ENCODE measurements at places on chromosomes 4 and X.
A peak's percentile ranks its signal among the peaks of the same experiment; 100 is the strongest.

DNA sequence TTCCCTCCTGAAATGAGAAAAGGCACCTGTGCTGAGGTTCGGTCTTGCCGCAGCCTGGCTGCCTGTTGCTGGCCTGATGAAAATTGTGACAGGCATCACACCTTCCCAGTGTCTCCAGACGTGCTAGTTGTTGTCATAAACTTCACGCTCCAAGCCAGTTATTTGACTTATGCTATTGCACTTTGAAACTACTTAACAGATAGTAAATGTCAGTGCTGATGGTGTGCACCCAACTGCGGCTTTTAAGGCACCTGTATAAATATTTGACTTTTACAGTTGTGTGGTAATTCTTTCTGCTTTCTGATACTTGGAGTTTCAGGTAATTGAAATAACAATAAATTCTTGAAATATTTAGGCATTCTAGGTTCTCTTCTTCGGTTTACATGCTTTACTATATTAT lies 1.8 kb downstream of the WWC2 start:
- no peak for DNase-seq

GRCh38 chrX:24298191-24298590 lies 15.7 kb downstream of the SUPT20HL2 start:
- no peak for DNase-seq

- DNase-seq, result no peak
These were observed 69.8 kb downstream of the GAB1 start for GRCh38 chr4:143406523-143406922.

GRCh38 chr4:59966758-59967157 lies 1233.4 kb upstream of the ADGRL3 start:
- no peak for DNase-seq

DNA sequence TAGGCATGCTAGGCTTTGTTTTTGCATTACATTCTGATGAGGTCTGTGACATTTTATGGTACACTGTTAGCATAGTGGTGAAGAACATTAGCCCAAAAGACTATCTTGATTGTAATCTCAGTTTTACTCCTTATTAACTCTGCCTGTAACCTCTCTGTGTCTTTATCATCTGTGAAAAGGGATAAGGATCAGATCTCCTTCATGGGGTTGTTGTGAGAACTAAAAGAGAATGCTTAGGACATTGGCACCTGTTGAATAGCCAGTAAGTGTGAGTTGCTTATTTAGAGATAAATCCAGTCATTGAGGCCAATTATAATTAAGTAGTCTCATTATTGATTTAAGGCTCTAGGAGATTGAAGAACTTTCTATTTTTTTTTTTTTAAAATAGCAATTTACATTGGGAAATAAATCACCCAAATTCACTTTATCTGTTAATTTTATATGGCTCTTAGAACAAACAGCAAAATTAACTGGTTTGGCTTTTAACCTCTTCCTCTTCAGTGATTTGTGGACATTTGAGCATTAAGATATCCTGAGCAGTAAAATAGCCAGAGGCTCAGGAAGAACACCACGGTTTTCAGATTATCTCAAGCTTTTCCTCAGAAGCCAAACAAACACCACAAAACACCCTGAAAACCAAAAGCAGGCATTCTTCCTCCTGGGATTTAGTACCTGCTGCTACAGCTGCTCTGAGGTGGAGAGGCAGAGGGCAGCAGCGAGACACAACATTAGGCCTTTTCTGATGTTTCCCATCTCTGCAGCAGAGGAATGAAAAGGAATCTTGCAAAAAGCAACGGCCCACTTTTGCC lies 192.9 kb downstream of the ARHGAP10 start:
- DNase-seq, result no peak

- no peak for DNase-seq
These were observed 2.2 kb upstream of the VGLL1 start for GRCh38 chrX:136529795-136530194.

- no peak for DNase-seq
These were observed 76.9 kb upstream of the SMAD1 start for GRCh38 chr4:145404761-145405160.

- DNase-seq, result no peak
These were observed 118.3 kb downstream of the CDKL5 start for GRCh38 chrX:18543738-18544137.

- peak; percentile 43 for DNase-seq
These were observed 98.6 kb downstream of the LARP7 start for GRCh38 chr4:112735474-112735951.

- no peak for DNase-seq
These were observed 62.5 kb downstream of the CHRDL1 start for GRCh38 chrX:110733166-110733565.

GRCh38 chr4:23733476-23733875 lies 156.4 kb downstream of the PPARGC1A start:
- DNase-seq, result no peak

GRCh38 chrX:122813876-122814275 lies 370.2 kb upstream of the GRIA3 start:
- no peak for DNase-seq

DNA sequence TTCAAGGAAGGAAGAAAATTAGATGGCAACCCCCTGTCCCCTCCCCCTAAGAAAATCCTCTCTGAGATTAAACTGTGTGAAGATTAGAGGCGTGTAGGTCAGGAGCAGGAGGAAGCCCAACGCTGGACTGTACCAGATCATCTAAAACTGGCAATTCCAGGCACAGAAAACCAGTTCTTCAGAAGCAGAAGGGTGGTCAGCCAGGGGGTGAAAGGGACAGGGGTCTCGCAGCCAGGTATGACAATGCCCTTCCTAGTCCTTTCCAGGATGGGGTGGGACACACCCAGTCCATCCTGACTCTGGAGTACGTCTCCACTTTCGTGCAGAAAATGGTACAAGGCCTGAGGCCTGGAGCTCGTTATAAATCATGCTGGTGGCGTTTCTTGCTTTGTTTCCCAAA lies 3.3 kb upstream of the RHOH start:
- no peak for DNase-seq

DNA sequence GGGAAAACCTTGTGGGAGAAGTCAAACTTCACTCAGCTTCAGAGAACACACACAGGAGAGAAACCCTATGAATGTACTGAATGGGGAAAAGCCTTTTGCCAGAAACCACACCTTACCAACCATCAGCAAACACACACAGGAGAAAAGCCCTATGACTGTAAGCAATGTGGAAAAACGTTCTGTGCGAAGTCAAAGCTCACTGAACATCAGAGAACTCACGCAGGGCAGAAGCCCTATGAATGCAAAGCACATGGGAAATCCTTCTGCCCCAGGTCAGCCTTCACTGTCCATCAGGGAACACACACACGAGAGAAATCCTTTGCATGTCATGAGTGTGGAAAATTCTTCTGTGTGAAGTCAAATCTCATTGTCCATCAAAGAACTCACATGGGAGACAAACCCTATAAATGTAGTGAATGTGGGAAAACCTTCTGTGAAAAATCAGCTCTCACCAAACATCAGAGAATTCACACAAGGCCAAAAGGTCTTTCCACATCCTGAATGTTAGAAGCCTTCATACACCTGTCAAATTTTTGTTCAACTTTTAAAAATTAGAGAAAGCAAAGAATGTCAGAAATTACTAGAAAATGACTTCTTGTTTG lies 199.4 kb downstream of the SMIM20 start:
- no peak for DNase-seq

- DNase-seq, result no peak
These were observed 44.7 kb downstream of the MAGEB17 start for GRCh38 chrX:16212024-16212423.

GRCh38 chr4:141375855-141376254 lies 155.2 kb downstream of the ZNF330 start:
- DNase-seq, result no peak

DNA sequence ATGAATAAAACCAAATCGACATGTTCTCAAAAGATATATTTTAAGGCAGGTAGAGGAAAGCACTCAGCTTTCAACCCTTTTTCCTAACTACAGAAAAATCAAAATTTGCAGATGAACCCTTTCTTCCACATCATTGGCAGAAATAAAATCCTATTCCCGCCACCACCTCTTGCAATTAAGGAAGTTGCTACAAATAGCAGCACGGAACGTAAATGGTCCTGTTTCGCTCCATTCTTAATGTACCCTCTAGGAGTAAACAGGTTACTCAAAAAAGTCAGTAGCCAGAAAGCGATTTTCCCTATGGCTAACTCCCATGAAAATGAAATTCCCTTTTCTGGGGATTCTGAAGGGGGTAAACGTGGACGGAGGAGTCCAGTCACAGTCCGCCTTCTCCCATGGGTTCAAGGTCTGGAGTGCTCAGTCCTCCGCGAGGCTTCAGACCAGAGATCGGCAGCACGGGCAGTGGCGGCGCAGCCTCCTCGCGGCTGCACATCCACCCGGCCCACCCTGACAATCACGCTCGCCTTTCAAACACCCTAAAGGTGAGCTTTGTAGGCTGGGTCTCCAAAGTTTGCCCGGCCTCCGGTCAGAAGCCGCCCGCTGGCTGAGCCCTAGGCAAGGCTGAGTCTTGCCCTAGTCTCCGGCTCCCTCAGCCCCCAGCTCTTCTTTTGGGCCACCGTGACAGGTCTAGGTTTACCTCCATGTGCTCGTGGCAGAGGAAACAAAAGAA lies 1.8 kb downstream of the ATP11C start:
- DNase-seq, result no peak

- no peak for DNase-seq
These were observed 606.5 kb downstream of the MAGEB5 start for GRCh38 chrX:26822448-26822847.

GRCh38 chr4:53267026-53267425 lies 98.8 kb downstream of the SCFD2 start:
- DNase-seq, result no peak

DNA sequence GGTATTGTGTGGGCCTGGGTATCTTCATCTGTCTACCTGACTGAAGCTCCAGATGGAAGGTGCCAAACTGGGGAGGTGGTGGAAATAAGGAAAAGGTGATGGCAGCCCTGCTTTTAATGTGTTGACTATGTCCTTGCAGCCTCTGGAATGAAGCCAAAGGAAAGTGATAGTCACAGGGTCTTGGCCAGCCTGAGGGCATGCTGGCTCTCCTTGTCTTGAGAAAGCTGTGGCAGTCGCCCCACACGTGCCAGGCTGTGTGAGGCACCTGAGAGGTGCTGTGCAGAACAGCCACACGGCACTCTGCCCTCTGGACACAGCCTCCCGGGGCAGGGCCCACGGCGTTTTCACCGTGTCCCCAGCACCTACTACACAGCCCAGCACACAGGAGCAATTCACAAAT lies 77.6 kb downstream of the NAT8L start:
- DNase-seq, result no peak

DNA sequence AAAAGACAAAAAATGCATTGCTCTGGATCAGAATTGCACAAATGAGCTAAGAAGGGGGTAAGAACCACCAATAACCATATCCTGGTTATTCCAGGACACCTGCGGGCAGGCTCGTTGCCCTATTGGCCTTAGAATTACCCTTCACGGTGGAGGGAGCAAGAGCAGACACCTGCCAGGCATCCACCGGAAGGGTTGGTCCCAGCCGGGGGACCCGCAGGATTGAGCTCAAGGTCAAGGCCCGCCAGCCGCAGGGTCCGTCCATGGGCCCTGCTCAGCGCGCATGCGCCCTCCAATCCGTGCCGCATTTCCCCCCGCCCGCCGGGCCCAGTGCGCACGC lies 575 bp downstream of the SLC25A6 start:
- no peak for DNase-seq

DNA sequence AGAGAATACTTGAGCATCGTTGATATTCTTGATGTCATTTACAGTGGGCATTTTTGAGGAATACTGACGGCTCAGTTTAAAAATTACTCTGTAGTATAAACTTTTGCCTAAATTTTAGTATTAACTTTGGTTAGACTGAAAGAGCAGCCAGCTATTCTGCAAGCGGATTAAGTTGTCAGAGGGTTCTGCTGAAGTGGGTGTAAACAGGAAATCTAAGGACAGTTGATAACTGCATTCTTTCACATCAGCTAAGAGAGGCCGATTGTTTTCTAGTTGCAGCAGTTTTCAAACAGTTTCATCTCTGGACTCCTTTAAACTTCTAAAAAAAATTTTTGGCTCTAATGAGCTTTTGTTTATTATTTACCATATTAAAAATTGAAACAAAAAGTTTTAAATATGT lies 149.6 kb downstream of the RAPGEF2 start:
- DNase-seq, result no peak

GRCh38 chr4:156948738-156949137 lies 22.9 kb downstream of the PDGFC start:
- no peak for DNase-seq

GRCh38 chr4:152997771-152998487 lies 61.8 kb downstream of the FHDC1 start:
- DNase-seq, result no peak

GRCh38 chr4:75135068-75135825 lies 202.3 kb downstream of the PARM1 start:
- DNase-seq, result no peak

DNA sequence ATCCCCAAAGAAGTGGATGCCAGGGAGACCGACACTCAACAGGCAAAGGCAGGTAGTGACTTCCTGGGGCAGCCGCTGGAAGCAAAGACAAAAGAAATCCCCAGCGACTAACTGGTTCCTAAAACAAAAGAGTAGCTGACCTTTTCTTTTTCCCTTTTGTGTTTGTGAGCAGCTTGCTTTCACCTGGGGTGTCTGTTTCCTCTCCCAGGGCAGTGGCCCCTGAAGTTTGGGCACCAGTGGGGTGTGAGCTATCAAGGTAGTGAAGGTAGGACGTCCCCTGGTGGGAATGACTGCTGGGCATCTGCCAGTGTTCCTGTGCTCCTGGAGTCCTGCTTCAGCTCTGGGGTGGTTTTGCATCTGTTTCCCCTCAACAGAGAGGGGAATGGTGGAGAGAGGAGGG lies 41.6 kb upstream of the STIM2 start:
- DNase-seq, result no peak

GRCh38 chrX:41870719-41871151 lies 52.6 kb downstream of the CASK start:
- no peak for DNase-seq

DNA sequence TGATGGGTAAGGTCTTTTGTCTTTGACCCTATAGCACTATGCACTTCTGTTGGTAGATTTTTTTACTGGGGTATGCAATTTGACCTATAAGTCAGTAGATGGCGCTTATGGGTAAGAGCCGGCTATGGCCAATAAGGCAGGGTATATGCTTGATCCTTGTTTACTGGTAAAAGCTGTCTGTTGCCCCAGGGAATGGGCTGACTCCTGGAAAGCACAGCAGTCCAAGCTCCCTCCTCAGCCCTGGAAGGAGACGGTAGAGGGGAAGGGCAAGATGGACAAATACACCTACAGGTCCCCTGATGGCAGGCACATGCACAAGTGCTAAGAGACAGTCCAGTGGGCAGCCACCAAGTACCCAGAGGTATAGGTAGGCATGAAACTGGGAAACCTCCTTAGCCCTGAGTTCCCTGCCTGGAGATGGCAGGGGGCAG lies 63.7 kb downstream of the ADAMTS3 start:
- DNase-seq, result no peak

- DNase-seq, result no peak
These were observed 714.5 kb upstream of the TENM3 start for GRCh38 chr4:181528570-181529184.

GRCh38 chrX:15834053-15834452 lies 20.6 kb downstream of the AP1S2 start:
- no peak for DNase-seq

DNA sequence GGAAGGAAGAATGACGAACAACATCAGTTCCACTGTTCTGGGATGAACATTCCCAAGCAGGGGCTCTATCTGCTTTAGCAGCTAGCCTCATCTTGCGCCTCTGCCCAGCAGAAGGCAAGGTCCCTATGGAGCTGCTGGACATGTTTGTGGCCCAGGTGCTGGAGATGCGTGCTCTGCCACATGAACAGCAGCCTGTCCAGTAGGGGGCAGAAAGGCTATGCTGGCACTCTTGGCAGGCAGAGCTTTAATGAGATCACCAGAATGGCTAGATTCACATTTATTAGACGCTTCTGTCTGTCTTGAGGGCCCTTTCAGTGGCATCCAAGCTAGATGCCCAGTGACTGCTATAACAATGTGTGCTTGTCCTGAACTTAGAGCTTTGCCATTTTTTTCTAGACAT lies 1826.0 kb downstream of the STIM2 start:
- DNase-seq, result no peak

All from GM12864 (cell line).